ENCODE measurements at places on chromosomes 7 and 10.

DNA sequence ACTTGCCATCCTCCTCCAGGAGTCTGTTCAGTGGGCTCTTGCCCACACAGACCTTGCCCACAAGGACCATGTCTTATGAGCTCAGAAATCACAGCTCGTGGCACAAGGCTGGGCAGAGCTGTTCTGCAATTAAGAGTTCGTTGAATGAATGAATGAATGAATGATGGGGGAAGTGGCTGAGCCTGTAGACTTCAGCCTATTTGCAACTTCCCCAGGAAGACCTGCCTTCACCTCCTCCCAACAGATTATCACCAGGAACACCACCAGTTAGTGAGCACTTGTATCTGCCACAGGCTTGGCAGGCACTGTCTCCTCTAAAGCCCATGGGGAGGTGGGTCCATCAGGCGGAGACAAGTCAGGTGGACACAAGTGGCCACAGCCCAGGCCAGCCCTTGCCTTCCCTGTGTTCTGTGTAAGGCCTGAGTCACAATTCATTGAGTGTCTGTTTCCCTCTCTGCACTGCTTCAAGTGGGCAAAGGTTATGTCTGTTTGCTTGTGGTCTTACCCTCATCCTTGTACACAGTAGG is 1.8 kb upstream of the FGF8 start:
- DNase-seq = no peak

GRCh38 chr10:124536496-124537050 is 75.0 kb downstream of the LHPP start:
- DNase-seq = no peak

DNA sequence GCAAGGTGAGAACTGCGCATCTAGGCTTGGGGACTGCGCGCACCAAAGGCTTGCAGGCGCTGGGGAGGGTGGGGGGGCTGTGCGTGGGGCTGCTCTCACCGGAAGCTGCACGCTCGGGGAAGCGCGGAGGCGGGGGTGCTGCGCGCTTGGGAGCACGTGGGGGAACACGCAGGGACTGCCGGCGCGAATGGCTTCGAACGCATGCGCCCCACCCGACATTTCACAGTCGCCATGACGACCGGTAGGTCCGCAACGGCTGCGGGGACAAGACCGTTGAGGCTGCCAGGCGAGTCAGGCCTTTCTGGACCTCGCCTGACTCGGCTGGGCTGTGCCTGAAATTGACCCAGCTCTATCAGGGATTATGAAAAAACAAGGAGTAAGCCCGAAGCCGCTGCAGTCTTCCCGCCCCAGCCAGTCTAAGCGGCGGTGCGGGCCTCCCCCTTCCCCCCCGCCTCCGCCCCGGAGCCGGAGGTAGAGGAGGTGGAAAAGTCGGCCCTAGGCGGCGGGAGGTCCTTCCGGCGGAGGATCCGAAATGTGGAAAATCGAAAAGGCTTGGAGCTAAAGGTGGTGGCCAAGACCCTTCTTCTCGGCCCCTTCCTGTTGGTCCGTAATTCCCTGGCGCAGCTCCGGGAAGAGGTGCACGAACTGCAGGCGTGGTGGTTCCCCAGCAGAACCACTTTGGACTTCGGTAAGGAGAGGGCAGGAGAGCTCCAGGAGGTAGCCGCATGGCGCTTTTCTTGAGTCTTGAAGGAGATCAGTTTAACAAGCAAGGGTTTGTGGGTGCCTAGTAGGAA is 34.9 kb upstream of the STEAP1 start:
- DNase-seq = no peak

DNA sequence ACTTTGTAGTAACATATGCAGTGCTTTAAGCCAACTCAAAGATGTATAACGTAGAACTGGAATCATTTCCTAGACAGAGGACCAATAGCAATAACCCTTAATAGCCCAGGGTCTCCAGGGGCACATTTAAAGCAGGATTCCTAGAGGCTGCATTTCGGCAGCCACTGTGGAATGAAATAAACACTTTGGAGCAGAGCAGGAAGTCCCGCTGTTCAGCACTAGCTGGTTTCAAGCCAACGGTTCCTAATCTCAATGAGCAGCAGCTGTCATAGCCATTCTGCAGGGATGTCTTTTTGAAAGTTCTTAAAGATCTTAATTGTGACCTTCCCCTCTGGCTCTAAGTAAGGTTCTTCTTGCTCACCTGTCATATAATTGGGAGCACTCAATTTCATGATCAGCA is 18.4 kb upstream of the MACROH2A2 start:
- no peak for DNase-seq

DNA sequence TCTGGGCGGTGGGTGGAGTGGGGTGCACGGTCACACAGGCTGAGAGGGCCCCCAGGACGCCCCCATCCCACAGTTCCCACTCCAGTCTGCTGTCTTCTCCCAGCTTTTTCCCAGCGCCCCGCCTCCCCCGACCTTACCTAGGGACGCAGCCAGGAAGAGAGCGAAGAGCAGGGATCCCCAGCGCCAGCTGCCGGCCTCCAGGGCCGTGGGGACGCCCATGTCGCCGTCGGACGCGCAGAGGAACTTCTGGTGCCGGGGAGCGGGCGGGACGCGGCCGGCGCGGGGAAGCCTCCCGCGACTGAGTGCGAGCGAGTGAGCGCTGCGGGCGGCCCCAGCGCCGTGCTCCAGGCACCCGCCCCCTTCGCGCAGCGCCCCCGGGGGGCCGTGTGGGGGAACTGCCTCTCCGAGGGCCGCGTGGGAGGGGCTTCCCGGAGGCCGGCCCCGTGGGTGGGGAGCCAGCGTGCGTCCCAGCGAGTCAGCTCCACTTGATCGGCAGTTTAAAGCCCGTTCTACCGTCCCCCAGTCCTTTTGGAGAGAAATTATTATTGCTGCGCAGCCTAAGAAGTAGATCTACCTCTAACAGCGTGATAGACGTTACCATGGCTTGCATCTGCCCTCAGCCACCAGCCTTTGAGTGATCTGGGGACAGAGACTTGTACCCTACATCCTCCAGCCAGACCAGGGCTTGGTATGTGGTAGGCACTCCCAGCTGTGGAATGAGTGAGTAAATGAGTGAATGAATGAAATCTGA is at the start of gene VSIR:
Gene VSIR (minus strand): TSS at position 300 of the 751 bp plus-strand sequence. CDS start 81 bp downstream, at position 219.
- DNase-seq = peak; percentile 89
